NT2/D1 (cell line): ENCODE measurements at places on chromosomes 7 and 10.
A peak's percentile ranks its signal among the peaks of the same experiment; 100 is the strongest.

GRCh38 chr7:31883761-31884164 is 186.4 kb downstream of the PDE1C start:
- DNase-seq, result no peak

- no peak for DNase-seq
These were observed 110.1 kb downstream of the ARID5B start for GRCh38 chr10:62011558-62011957.

GRCh38 chr10:128466831-128467371 is 340.7 kb upstream of the MKI67 start:
- DNase-seq, result no peak

GRCh38 chr7:6160191-6160623 is 112.2 kb downstream of the CYTH3 start:
- peak; percentile 28 for DNase-seq

DNA sequence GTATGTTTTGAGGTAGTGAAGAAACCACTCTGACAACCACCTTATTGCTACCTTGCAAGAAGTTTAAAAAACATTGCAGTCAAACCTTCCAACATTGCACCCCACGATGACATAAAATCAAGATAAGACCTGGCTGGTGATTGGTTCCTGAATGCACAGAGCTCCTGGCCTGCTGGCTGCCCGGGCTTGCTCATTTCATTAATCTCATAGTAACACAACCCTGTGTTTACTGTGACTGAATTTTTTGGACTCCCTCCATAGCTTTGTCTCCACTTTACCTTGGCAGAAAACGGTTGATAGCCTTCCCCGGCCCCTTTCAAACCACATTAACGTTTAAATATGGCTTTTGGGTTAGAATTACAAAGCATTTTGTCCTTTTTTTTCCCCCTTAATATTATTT is 27.5 kb downstream of the VWA2 start:
- no peak for DNase-seq

DNA sequence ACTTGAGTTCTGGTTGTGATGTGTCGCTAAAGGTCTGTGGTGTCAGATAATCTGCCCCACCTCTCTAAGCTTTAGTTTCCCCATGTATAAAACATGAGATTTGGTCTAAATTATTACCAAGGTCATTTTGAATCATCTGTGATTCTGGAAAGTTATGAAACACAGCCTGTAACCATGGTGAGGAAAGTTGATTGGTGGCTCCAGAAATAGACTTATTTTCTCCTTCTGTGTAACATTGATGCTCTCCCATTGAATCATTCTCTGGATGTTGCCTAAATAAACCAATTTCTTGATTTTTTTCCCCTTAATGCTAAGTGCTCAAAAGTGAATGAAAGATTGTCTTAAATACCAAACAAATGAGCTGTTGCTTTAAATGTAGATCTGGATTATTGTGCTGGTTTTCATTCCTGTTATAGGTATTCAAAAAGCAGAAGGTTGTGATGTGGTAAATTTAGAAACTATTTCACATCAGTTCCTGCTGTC is 30.0 kb upstream of the PCGF5 start:
- no peak for DNase-seq

DNA sequence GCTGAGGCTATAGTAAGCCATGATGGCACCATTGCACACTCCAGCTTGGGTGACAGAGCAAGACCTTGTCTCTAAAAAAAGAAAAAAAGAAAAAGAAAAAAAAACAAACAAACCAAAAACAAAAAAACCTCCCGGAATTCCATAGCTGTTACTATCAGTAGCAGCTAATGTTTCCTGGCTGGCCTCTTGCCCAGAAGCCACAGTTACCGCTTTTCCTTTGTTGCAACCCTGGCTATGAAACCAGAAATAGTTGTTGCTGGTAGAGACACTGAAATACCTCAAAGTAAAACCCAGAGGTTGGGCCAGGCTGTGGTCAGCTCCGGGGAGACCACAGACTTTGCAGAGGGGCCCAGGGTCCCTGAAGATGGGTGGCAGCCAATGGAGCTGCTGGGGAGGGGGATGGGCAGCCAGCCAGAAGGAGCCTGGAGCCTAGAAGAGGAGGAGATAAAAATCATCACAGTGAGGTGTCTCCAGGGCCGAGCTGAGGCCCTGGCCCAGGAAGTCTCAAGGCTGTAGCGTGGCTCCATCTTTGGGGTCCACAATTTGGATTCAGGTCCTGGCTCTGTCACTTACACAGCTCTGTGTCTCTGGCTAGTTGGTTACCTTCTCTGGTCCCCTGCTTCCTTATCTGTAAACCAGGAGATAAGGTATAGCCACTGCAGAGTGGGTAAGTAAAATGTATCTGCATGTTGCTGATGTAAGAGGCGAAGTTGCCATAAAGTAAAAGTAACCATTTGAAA is 3.4 kb upstream of the CHST12 start:
- no peak for DNase-seq

GRCh38 chr7:80721883-80722615 is 83.6 kb downstream of the CD36 start:
- DNase-seq, result no peak

GRCh38 chr7:27099453-27100370 is 2.8 kb downstream of the HOXA2 start:
- DNase-seq, result no peak

GRCh38 chr7:2512179-2512661 is 7.4 kb upstream of the LFNG start:
- DNase-seq, result no peak

DNA sequence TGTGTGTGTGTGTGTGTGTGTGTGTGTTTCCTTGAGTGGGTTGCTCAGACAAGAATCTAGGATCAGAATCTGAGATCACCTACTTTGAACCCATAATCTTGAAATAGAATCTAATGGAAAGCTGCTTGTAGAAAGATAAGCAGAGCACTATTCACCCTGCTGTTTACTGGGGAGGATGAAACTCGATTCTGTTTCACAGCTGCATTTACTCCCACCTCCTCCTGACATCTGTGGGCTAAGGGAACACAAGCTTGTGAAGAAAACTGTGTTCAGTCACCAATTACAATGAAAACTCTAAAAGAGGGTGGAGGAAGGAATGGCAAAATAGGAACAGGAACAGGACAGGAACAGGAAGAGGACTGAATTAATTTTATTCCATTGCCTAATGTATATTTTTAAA is 269.5 kb downstream of the TSPAN12 start:
- no peak for DNase-seq

DNA sequence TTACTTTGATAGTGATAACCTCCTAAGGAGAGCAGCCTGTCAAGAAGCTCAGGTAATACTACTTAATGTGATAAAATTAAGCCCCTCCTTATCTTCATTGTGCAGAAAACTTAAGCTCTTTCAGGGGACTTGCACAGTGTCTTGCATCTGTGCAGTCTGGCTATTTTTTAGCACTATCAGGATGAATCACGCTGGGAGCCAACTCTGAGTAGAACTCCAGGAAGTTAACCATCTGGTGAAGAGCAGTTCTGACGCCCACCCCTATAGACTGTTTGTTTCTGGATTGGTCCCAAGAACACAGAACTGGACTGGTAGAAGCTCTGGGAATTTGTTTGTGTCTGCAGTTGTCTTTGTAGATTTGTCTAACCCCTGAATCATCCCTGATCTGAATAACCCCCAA is 41.9 kb downstream of the AGK start:
- DNase-seq, result no peak

DNA sequence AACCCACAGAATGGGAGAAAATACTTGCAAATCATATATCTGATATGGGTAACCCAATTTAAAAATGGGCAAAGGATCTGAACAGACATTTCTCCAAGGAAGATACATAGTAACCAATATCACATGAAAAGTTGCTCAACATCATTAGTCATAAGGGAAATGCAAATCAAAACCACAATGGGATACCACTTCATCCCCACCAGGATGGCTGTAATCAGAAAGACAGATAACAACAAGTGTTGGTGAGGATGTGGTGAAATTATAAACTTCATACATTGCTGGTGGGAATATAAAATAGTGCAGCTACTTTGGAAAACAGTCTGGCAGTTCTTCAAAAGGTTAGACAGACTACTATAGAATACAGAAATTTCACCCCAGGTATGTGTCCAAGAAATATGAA is 19.3 kb downstream of the AOC1 start:
- no peak for DNase-seq

GRCh38 chr7:110104243-110104642 is 986.7 kb upstream of the LRRN3 start:
- DNase-seq, result no peak

GRCh38 chr10:125783957-125784356 is 8.3 kb upstream of the MMP21 start:
- no peak for DNase-seq

DNA sequence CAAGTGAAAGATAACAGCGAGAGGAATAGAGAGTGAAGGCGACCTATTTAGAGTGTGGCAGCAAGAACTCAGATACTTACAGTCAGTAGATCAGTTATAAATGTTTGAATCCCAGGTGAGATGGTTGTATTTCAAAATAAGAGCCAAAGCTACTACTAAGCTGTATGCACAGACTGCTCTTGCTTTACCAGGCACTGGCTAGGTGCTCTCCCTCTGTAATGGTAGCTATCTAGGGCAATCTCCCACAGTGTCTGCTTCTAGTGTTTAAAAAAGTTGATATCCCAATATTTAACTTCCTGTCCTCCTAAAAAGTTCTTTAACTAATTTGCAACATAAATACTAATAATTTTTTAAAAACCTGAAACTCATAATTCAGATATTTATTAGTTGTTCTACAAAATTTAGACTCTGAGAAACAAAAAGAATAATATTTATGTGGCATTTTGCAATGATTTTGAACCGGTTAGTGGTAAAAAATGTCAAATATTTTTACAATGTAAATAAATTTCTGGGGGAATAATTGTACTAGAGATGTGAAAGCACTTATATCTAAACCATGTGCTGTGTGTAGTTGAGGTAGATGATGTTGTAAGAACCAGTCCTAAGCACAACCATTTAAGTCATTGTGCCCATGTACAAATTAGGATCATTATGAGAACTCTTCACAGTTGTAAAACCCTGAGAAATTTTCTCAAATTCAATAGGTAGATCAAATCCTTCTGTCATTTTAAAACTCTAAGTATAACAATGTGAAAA is 349.3 kb upstream of the SEMA3D start:
- no peak for DNase-seq

- DNase-seq, result no peak
These were observed 20.5 kb downstream of the GPER1 start for GRCh38 chr7:1108264-1108920.

DNA sequence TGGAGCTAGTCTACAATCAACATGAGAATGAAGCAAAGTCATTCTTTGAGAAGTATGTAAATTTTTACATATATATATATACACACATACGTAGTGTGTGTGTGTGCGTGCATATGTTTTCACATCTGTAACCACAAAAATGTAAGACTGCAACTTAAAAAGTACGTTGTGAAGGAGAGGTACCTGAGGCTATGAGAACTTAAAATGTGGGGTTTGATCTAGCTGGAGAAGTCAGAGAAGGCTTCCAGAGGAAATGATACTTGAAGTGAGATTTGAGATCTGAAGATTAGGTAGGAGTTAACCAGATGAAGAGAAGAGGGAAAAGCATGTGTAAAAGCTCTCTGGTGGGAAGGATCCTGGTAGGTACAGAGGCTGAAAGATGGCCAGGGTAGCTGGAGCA is 5.8 kb downstream of the TAF5 start:
- DNase-seq, result no peak

GRCh38 chr10:778626-779330 is 89.3 kb upstream of the DIP2C start:
- no peak for DNase-seq

DNA sequence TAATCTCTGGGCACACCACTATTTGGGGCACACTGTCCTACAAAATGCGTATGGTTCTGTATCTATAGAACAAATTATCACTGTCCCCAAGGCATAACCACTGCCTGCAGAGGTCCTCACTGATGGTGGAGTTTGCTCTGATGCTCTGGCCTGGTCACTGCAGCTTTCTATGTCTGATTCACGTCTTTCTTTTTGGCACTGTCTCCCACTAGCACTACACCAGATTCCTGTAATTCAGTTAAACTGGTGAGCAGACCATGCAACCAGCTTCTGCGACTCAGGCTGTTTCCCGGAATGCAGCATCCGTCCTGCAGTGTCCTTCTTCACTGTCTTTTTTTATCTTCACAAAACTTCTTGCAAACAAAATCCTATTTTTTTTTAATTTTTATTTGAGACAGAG is 112.8 kb downstream of the KLF6 start:
- DNase-seq, result no peak

- DNase-seq, result no peak
These were observed 566.3 kb downstream of the GRM8 start for GRCh38 chr7:126686474-126686873.

DNA sequence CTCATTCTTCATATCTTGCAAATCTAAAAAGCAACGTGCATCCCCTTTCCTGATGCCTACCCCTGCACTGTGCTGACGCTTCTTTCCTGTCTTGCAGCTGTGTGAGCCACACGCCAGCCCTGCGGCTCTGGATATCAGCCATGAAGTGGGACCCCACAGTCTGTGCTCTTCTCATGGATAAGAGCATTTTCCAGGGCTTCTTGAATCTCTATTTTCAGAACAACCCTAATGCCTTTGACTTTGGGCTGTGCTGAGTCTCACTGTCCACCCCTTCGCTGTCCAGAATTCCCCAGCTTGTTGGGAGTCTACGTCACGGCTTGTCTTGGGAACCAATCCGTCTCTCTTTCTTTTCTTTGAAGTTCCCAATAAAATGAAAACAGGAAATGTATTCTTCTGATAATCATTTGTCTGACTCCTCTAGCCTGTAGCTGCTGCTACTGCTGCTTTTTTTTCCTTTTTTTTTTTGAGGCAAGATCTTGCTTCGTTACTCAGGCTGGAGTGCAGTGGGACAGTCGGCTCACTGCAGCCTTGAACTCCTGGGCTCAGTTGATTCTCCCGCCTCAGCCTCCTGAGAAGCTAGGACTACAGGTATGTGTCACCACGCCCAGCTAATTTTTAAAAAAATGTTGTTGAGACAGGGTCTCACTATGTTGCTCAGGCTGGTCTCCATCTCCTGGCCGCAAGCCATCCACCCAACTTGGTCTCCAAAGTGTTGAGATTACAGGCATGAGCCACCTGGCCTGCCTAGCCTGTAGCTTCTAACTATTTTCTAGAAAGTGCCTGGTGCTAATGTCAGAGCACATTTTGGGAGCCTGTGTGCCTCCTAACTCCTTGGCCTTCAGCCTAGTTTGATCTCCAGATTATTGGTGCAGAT is 30.3 kb downstream of the GSTO2 start:
- no peak for DNase-seq
